Liver (tissue), 10 donors: ENCODE measurements at places on chromosomes 6 and 20.

DNA sequence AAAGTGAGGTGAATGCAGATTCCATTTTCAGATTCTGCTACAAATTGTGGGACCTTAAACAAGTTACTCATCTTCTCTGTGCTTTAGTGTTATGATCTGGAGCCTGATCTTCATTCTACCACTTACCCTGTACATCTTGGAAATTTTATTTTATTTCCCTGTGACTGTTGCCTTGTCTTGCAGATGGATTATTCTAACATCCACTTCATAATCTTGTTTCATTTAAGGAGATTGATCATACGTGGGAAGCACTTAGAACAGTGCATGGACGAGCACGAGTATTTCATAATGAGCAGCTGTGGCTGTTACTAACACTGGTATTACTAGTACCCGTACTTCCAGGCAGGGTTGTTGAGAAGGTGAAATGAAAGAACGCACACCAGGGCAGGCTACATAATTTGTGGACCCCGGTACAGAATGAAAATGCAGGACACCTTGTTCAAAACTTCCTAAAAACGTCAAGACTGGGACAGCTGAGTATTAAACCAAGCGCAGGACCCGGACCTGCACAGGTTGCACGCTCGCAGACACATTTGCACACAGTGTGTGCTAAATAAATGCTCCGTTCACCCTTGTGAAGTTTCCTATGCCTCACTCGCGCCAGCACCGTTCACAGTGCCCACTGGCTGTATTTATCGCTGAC, 535 bp upstream of the CCDC170 start:
- no peak for DNase-seq

- no peak for DNase-seq
Observed at GRCh38 chr6:37807656-37808055, 11.9 kb upstream of the ZFAND3 start.

GRCh38 chr6:113953346-113953745, 17.6 kb downstream of the HDAC2 start:
- no peak for DNase-seq

DNA sequence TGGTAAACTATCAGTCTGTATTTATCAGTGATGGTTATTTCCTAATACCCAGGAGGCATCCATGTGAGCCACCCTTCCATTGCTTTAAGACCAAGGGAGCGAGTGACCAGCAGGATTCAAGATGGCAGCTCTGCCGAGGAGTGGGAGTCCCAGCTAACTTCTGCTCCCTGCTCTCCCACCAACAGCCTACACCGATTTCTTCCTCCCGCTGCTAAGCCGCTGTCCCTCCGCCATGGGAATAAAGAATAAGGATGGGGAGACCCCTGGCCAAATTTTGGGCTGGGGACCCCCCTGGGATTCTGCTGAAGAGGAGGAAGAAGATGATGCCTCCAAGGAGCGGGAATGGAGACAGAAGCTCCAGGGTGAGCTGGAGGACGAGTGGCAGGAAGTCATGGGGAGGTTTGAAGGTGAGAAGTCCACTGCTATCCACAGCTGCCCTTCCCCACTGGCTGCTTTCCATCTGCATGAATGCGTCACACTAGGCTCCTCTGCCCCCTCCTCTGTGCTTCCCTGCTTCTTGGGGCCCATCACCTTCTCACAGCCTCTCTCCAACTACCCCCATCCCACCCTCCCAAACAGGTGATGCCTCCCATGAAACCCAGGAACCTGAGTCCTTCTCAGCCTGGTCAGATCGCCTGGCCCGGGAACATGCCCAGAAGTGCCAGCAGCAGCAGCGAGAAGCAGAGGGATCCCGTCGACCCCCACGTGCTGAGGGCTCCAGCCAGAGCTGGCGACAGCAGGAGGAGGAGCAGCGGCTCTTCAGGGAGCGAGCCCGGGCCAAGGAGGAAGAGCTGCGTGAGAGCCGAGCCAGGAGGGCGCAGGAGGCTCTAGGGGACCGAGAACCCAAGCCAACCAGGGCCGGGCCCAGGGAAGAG, 10.3 kb downstream of the NFKBIL1 start:
- DNase-seq: no peak

DNA sequence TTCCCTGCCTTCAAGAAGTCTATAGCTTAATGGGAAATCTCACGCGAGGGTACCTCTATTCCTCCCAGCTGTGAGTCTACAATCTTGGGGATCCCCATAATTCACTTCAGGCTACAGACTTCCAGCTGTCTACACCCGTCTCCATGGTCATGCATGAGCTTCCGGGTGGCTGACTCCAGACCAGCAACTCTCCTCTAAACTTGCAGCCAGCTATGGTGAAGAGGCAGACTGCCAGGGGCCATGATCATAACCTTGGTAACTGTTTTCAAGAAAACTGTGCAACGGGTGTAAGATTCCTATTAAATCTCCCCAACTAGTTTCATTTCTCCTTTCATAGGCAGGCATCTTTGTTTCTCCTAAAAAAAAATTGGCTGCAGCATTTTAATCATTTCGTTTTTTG, 534.4 kb upstream of the CHD6 start:
- no peak for DNase-seq

GRCh38 chr6:1611572-1612298, 2.0 kb downstream of the FOXC1 start:
- DNase-seq: no peak

DNA sequence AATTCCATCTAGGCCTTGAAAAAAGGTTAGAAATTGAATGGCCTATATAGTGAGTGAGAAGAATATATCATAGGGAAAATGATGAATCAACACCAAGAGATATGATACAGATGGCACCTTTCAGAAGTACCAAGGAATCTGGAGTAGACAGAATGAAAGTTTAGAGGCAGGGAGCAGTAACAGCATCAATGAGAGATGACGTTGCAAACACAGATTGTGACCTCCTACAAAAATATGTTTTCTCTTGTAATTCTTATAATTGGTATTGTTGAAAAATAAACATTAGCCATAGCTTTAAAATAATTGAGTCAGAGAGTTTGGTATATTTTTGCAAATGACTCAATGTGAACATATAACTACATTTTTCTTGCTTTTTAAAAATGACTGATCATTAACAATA, 1223.1 kb upstream of the GJE1 start:
- no peak for DNase-seq
